Vein endothelial cell (primary cell): ENCODE measurements at places on chromosomes 4 and X. TPM values are rescaled to one million over a fixed set of nuclear protein-coding genes. Genes with fewer than 3 reads are reported as not detected.

LUZP4 gene
- total RNA-seq = not detected in 2 replicates

IGFBP7 gene
- total RNA-seq = 307 and 834 TPM in 2 replicates

CXCR3 gene
- total RNA-seq = not detected in 2 replicates

SMR3B gene
- total RNA-seq = not detected in 2 replicates

CT47B1 gene
- total RNA-seq = not detected in 2 replicates

TMEM154 gene
- 5.6 and 10.6 TPM in 2 replicates for total RNA-seq

AFF2 gene
- total RNA-seq = under 0.01 and 1.1 TPM in 2 replicates

CCDC110 gene
- 0.19 and 1.6 TPM in 2 replicates for total RNA-seq

PCDH18 gene
- total RNA-seq = 0.33 and 1.1 TPM in 2 replicates

SLC34A2 gene
- total RNA-seq = under 0.01 TPM in 1 of 2 replicates, not detected in the other

ARHGEF6 gene
- total RNA-seq = 5.7 and 7.8 TPM in 2 replicates

CT55 gene
- not detected in 2 replicates for total RNA-seq

KIF4A gene
- total RNA-seq = 7.5 and 15.8 TPM in 2 replicates

KCNIP4 gene
- total RNA-seq = not detected in 2 replicates

USP26 gene
- not detected in 2 replicates for total RNA-seq

DRP2 gene
- total RNA-seq = 0.33 and 0.48 TPM in 2 replicates
